T-helper 17 cell (primary cell): ENCODE measurements at places on chromosomes 5 and 9. TPM values are rescaled to one million over a fixed set of nuclear protein-coding genes. Genes with fewer than 3 reads are reported as not detected.

HTR1A gene
- not detected for total RNA-seq

SPINK1 gene
- total RNA-seq = not detected

CDC25C gene
- not detected for total RNA-seq

FOXD4L6 gene
- not detected for total RNA-seq

PLAA gene
- total RNA-seq = 28.6 TPM

MARCHF3 gene
- total RNA-seq = 6.6 TPM

RMND5B gene
- total RNA-seq = 14.7 TPM

SLCO6A1 gene
- total RNA-seq = not detected

ABO gene
- total RNA-seq = 2.1 TPM
